ENCODE measurements at places on chromosomes 12 and 14.

DNA sequence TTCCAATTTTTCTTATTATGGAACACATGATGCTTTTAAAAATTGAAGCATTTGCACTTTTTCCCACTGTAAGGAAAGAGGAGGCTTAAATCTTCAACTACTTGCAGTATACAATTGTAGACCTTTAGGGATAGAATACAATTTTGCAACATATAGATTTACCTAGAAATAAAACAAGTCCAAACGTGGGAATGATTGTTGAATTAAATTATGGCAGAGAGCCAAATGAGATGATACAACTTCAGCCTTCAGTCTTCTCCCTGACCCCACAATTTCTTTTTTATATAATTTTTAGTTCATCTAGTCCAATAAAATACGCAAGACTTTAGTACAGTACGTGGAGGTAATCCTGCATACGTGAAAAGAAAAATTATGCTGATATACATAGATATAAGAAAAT, 666.5 kb downstream of the SLC16A7 start:
- DNase-seq, result no peak

GRCh38 chr14:64440494-64440893, 24.8 kb upstream of the AKAP5 start:
- no peak for DNase-seq

DNA sequence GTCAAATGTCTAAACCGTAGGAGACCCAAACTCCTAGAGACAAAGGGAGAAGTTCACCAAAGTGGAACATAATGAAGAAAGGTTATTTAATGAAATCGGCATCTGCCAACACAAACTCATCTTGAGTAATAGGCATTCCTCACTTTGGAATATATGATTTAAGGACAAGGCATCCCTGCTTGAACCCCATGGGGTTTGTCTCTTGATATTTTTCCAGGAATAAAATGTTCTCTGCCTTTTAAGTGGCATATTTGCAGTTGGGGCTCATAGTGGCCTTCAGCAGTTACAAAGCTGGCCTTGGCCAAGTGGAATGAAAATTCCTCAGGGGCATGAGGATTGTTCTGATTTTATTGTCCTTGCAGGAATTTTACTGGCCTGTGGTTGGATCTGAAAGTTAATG, 7.1 kb downstream of the POP5 start:
- no peak for DNase-seq

- no peak for DNase-seq
These were observed 67.1 kb upstream of the GZMB start for GRCh38 chr14:24701062-24701461.

DNA sequence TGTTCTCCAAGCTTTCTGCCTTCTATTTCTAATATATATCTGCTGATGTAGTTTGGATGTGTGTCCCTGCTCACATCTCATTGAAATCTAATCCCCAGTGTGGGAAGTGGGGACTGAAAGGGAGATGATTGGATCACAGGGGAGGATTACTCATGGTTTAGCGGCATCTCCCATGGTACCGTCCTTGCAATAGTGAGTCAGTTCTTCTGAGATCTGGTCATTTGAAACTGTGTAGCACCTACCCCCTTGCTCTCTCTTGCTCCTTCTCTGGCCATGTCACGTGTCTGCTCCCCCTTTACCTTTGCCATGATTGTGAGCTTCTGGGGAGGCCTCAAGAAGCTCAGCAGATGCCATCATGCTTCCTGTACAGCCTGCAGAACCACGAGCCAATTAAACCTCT, 26.2 kb upstream of the ALX1 start:
- DNase-seq, result no peak

- no peak for DNase-seq
These were observed 89.0 kb downstream of the SLC38A1 start for GRCh38 chr12:46179693-46180452.

DNA sequence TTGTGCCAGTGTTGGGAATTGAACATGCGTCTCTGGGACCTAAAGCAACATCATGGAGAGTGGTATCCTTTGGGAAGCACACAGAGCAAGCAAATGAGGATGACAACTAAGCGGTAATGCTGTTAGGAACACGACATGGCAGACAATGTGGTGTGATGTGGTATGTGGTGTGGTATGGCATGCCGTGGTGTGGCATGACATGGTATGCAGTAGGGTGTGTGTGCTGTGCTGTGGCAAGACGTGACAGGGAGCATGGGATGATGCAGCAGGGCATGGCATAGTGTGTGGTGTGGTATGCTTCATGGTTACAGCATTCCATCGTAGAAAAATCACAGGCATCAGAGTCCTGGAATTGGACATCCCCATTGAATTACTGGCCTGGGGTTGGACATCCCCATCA, 108.7 kb downstream of the RTN1 start:
- DNase-seq, result no peak

DNA sequence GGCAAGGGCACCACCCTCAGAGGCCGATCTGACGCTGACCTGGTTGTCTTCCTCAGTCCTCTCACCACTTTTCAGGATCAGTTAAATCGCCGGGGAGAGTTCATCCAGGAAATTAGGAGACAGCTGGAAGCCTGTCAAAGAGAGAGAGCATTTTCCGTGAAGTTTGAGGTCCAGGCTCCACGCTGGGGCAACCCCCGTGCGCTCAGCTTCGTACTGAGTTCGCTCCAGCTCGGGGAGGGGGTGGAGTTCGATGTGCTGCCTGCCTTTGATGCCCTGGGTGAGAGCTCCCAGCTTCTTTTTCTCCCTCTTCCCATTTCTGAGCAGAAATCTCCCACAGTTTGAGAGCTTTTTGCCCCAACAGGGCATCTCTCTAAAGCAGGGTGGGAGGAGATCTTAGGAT, 1.8 kb downstream of the OAS1 start:
- DNase-seq, result no peak

- no peak for DNase-seq
These were observed 20.7 kb upstream of the TAS2R14 start for GRCh38 chr12:10959804-10960203.

DNA sequence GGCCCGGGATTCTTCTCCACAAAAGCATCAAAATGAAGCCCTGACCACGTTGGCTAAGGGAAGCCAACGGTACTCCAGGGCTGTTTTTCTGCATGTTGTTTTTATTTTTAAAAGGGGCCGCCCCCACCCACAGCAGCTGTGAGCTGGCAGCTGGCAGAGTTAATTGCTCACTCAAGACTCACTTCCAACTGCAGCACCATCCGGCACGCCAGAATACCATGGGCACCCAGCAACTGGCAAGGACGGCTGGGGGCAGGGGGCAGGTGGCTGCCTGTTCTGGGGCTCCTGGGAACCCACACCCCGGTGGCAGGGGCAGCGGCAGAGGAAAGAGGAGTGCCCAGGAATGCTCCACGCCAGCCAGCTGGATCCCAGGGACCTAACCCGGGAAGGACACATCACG, 44.3 kb downstream of the NCOR2 start:
- no peak for DNase-seq

GRCh38 chr14:80567905-80568536, 356.7 kb upstream of the DIO2 start:
- DNase-seq, result no peak

DNA sequence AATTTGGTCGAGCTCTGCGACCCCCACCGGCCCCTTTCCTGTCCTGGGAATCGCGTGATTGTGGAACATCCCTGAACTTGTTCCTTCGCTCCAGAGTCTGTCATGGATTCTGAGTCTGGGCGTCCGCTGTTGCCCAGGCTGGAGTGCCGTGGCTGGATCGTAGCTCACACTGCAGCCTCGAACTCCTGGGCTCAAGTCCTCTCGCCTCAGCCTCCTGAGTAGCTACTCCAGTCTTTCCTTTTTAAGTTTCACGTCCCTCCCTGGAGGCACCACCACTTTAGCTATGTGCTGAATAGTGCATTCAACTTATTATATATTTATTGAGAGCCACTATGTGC, 698 bp downstream of the ACOT6 start:
- no peak for DNase-seq

GRCh38 chr14:102930138-102930752, 7.8 kb downstream of the AMN start:
- DNase-seq, result no peak

DNA sequence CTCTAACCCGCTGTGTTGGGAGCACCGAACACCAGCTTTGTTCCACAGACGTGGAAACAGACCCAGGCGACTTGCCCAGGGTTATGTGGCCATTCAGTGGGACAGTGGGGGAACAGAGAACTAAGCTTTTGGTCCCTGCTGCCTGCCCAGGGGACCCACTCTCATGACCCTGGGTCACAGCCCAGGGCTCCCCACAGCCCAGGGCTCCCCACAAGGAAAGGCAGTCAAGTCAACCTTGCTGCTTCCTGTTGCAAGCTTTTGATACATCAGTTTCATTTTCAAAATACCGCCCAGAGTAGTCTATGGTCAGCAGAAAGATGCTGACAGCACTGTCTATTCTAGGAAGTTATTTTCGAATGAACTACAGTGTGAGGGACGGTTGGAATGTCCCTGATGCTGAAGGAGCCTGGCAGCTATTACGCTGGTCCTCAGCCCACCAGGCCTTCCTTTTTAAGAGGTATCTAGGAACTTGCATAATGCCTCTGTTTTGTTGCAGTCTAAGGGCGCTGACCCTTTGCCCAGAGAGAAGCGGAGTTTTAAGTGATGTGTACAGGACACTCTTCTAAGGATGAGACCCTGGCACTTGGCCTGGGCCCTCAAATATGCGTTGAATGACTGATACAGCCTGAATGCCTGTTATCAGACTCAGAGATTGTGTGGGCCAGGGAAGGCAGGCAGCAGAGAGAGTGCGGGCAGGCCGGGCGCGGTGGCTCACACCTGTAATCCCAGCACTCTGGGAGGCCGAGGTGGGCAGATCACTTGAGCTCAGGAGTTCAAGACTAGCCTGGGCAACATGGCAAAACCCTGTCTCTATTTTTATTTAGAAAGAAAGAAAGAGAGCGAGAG, 12.6 kb upstream of the TTC7B start:
- DNase-seq, result peak; percentile 34

GRCh38 chr14:49962621-49963020, 69.7 kb downstream of the ARF6 start:
- no peak for DNase-seq

DNA sequence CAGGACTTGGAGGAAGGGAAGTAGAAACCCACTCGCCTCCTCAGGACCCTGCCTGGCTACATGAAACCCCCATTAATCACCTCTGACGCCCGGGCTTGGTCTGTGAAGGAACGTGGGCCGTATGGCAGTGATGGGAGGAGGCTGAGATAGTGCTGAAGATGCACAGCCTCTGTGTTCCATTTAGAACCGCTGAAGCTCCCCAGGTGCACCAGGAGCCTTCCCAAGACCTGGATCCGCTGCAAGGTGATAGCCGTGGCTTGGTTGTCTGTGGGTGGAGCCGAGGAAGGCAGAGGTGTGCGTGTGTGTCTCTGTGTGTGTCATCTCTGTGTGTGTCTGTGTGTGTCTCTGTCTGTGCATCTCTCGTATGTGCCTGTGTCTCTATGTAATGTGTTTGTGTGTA, 293.1 kb downstream of the CACNA1C start:
- no peak for DNase-seq

- DNase-seq, result no peak
These were observed 1.3 kb downstream of the TEAD4 start for GRCh38 chr12:2960390-2960956.

DNA sequence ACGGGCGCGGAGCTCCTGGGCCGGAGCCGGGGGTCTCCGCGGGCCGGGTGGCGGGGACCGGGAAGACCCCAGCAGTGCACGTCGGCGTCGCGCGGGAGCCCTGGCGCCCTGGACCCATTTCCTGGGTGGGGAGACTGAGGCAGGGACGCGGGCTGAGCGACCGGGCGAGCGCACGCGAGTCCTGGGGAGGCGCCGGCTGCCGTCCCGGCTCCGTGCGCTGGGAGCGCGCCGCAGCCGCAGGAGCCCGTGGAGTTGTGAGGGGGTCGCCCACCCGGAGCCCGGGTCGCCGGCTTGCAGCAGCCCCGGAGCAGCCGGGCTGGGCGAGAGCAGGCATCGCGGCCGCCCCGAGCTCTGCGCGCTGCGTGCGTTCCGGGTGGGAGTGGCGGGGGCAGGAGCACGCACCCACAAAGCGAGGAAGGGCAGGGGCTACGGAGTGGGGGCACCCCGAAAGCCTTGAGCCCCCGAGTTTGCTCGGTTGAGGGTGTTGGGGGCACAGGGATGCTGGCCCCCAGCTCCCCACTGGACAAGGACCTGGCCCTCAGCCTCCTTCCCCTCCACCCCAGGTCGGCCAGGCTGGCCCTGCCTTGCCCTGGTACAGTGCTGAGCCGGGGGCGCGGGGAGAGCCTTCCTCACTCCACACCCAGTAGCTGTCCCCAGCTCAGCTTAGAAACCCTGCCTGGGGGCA, 620 bp downstream of the MMP17 start:
- no peak for DNase-seq

DNA sequence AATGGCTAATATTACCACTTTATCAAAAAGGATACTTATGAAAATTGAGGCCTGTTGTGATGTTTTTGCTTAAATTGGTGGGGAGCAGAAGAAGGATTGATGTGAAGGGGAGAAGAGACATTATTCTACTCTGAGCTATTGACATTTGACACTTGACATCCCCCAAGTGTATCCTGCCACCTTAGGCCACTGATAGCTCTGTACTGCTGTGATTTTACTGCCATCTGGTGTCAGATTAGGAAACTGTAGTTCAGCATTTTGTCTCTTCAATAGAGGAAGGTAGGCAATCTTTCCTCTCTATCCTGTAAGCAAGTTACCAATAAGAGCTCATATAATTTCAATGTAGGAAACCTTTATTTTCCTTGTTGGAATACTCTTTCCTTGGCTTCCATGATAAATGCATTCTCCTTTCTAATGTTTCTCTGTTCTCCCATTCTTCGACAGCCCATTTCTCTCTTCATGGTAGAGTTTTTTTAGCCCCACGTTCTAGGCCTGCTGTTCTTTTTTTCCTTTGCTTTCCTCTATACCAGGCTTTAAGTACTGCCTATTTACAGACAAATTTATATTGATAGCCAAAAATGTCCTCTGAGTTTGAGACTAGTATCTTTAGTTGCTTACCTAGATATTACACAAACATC, 46.3 kb downstream of the PPHLN1 start:
- no peak for DNase-seq

DNA sequence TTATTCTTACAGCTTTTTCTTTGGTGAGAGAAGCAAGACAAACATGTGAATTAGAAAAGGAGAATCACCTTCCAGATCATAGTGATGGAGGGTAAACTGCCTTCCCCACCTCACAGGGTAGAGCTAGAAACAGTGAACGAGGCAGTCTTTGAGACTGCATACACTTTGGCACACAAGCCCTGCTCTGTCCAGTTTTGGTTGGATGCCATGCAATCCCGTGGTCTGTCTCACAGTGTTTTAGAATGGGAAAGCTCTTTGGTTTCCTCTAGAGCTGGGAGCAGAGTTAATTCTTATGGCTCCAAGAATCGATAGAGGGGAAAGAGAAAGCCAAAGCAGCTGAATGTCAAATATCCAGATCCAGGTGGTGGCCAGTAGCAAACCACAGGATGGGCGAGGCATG, 21.9 kb downstream of the TDP1 start:
- DNase-seq, result no peak

DNA sequence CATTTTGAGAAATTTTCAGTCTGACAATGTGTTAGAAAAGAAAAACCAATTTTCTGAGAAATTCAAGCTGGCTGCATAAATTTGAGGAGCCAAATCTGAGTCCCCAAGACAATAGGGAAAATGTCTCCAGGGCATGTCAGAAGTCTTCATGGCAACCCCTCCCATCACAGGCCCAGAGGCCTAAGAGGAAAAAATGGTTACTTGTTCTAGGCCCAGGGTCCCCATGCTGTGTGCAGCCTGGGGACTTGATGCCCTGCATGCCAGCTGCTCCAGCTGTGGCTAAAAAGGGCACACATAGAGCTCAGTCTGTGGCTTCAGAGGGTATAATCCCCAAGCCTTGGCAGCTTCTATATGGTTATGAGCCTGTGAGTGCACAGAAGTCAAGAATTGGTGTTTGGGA, 464.6 kb downstream of the CCER1 start:
- DNase-seq, result no peak

- no peak for DNase-seq
These were observed 72.2 kb downstream of the SETD3 start for GRCh38 chr14:99408286-99408970.
